NCI-H1417 treated with DMSO at 0.1 percent for 48 hours (cell line): ENCODE measurements at places on chromosomes 2 and 18.

GRCh38 chr2:193806088-193806774 lies 1611.5 kb upstream of the TMEFF2 start:
- no peak for DNase-seq

- no peak for DNase-seq
Observed at GRCh38 chr2:207465894-207466293, 63.9 kb upstream of the CREB1 start.

DNA sequence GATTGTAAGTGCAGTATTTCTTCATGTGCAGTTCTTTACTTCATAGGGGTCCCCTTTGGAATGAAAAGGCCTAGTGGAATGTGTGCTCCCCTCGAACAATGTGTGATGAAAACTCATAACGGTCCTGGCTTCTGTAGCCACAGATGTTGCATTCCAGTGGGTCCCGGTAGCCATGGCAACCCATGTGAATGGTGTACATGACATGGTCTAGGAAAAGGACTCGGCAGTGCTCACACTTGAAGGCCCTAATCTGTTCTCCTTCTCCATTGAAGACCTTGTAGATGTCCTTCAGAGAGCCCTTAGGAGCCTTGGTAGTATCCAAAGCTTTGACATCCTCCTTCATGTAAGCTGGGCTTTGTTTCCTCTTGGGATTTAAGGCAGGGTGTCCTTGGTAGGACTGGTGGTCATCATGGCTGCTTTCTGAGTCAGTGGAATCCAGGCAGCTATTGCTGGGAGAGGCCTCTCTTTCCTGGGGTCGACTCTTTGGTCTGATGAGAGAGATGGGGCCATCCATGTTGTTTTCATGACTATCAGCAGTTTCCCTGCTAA lies 144.0 kb downstream of the IKZF2 start:
- no peak for DNase-seq

DNA sequence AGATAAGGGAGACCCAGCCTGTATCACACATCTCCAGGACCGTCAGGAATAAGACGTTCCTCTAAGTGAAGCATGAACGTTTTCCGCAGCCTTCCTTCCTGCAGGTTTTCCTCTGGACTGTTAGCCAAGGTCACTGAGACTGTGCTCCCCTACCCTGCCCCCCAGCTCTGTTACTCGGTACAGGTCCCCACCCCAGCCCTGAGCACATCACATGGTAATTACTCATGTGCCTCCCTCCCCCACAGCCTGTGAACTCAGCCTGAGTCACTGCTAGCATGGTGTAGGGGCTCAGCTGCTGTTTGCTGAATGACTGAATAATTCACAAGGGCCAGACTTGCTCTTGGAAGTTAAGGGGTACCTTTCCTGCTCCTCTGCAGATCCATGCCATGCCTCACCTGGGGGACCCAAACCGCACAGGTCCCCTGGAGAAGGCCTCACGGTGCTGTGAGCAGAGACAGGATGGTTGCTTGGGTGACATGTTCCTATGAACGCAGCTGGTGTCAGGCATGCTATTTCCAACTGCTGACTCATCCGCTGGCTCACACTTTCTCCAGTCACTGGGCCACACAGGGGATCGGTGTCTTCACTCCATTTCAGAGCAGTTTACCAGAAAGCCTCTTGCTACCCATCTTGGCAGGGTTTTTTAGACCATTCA lies 88.2 kb downstream of the PLB1 start:
- DNase-seq = no peak

- no peak for DNase-seq
Observed at GRCh38 chr18:61764381-61764780, 128.4 kb downstream of the RNF152 start.

GRCh38 chr2:84631047-84631446 lies 114.7 kb downstream of the DNAH6 start:
- no peak for DNase-seq

DNA sequence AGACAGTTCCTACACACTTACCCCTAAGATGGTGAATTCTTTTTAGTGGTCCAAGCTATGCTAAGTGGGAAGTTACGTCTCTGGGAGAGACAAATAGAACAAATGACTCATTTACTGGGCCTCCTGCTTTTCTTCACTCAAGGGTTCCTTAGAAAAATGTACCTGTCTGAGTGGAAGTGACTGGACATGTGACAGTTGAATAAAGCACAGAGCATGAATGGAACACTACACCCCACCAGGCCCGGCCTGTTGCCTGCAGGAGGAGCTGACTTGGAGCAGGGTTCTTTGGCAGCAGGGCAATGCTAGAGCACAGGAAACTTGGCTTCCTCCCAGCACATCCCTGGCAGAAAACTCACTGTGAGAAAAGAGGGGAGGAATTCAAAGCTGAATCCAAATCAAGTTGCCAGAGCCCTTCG lies 451.0 kb upstream of the SETBP1 start:
- no peak for DNase-seq
